Hypothalamus (tissue), 51 donors: ENCODE measurements at places on chromosomes 1 and 21.

DNA sequence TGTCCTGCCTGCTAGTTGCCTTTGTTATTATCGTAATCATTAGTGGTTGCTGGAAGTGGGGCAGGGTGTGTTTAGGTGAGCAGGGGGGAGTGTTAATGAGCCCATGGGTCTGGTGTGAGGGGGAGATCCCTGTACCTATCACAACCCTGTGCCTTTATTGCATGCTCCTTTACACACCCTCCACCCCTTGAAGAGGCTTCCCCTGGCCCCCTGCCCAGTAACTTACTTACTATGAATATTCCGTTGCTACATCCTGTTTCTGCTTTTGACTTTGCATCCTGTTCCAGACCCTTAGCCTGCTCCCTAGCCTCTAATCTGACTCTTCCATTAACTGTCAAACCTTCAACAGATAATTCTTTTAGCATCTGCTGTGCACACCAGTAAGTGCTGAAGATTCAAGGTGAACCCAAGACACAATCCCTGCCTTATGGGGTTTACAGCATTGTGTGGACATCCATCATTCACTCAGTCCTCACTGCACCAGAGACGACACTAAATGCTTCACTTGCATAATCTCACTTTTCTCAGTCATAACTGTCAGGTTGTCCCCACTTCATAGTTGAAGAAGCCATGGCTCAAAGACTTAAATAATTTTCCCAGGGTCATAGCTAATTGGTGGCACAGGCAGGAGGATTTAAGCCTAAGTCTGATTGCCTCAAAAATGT lies 47.9 kb downstream of the CDC7 start:
- DNase-seq, result no peak

DNA sequence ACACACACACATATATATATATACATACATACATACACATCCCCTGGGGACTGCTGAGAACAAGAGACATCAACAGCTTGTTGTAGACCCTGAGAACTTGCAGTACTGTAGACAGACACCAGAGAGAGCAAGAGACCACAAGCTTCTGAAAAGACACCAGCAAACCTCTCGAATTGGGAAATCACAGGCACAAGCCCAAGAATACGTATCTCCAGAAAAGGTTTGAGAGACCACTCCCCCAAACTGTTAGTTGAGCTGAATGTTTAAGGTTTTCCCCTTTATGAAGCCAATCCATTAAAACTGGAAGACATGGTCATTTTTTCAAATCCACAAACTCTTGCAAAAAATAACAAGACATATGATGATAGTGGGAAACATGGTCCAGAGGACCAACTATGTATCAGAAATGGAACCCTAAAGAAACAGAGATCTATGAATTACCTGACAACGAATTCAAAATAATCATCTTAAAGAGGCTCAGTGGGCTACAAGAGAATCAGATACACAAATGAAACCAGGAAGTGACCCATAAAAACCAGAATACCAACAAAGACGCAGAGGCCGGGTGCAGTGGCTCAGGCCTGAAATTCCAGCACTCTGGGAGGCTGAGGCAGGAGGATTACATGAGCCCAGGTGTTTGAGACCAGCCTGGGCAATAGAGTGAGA lies 45.1 kb downstream of the SLC2A1 start:
- DNase-seq, result no peak

GRCh38 chr1:201538612-201539551 lies at the start of gene NAV1:
TSS of gene NAV1 (plus strand) at chr1:201539127. CDS start at chr1:201622885, 83,758 bp downstream.
- DNase-seq, result peak; percentile 72

- no peak for DNase-seq
Measured at GRCh38 chr21:45986316-45987051, 4.9 kb downstream of the COL6A1 start.

DNA sequence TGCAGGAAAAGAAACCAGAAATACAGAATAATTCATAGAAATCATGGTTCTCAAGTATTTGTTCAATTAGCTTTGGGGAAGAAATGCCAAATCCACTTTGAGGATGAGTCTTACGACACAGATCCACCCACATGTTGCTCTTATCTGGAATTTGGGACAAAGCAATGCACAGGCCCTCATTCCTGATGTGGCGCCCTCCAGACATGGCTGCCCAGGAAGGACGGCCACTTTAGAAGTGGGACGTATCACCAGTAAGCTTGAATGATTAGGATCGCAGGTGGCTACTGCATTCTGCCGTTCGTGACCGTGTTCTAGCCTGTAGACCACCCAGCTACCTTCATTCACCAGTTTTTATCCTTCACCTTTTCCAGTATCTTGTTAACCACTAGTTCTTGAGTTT lies 20.1 kb upstream of the NCMAP start:
- no peak for DNase-seq

DNA sequence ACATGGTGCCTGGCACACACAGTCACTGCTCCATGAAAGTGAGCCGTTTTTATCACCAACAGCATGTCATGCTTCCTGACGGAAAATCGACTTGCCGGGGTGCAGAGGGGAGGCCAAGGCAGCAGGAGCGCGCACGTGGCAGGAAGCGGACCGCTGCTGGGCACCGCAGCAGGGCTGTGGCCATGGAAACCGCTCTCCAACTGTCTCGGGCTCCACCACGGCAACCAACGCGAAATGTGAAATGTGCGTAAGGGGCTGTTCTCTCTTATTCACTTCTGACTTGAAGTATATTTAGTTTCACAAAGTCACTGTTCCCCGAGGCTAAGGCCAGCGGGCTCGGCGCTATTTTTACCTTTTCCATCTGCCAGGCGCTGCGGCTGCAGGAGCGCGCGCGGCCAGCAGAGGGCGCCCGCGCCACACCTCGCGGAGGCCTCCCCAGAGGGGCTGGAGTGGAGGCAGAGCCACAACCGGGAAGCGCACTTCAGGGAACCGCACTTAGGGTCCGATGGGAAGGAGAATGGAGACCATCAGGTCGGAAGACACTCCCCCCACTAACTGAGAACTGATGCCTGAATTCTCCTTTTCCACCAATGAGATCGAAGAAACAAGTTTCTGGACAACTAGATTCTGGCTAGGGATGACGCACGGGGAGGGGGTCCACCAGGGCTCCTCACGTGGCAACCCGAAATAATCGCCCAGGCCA lies 19.7 kb downstream of the RCC2 start:
- DNase-seq, result no peak

DNA sequence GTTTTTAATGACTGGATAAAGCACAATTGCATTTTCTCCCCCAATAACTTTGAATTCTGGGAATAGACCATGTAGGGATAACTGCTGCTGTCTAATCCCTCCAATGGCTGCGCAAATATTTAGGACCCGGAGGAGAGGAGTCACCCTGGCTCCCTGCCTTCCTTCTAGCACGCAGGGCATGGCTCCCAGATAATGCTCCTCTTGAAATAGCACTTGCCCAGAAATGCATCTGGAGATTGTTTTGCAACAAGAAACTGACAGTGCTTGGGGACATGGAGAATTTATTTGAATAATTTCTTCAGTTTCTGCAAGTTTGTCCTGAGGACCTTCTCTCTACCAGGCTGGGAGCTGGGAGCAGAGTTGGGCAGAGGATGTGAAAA lies 83.5 kb downstream of the MAN1C1 start:
- DNase-seq, result no peak
